ENCODE measurements at places on chromosomes 6 and 20. TPM values are rescaled to one million over a fixed set of nuclear protein-coding genes. Genes with fewer than 3 reads are reported as not detected.

Gene XKR7
- polyA plus RNA-seq = not detected

DNA sequence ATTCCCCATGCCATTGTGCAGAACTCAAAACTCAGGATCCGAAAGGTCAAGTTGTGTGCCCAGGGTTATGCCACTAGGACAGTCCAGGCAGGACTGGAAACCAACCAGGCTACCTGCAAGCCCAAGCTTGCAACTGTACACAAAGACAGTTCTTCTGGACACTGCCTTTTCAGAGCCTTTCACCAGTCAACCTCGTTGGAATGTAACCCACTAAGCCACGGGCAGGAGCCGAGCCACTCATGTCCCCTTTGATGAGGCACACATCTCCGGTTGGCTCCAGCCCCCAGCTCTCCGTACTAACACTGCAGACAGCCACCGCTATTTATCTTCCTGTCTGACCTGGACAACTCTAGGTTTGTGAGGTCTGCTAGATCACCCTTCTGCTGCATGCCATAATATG, 62.5 kb downstream of the BMP7 start:
- no peaks in the 10 kb centered on the region for H3K4me1 ChIP-seq
- H3K27ac ChIP-seq = no peak overlapping the region
- H3K4me3 ChIP-seq = no peak overlapping the region
- H3K27me3 ChIP-seq = no peaks in the 10 kb centered on the region
- no peaks in the 10 kb centered on the region for H3K36me3 ChIP-seq

- DNase-seq = no peak
- H3K4me3 ChIP-seq = no peak overlapping the region
- no peaks in the 10 kb centered on the region for H3K4me1 ChIP-seq
- H3K27me3 ChIP-seq = no peaks in the 10 kb centered on the region
- no peaks in the 10 kb centered on the region for H3K36me3 ChIP-seq
These were observed 159.0 kb downstream of the TRMT11 start for GRCh38 chr6:126145351-126145750.

DNA sequence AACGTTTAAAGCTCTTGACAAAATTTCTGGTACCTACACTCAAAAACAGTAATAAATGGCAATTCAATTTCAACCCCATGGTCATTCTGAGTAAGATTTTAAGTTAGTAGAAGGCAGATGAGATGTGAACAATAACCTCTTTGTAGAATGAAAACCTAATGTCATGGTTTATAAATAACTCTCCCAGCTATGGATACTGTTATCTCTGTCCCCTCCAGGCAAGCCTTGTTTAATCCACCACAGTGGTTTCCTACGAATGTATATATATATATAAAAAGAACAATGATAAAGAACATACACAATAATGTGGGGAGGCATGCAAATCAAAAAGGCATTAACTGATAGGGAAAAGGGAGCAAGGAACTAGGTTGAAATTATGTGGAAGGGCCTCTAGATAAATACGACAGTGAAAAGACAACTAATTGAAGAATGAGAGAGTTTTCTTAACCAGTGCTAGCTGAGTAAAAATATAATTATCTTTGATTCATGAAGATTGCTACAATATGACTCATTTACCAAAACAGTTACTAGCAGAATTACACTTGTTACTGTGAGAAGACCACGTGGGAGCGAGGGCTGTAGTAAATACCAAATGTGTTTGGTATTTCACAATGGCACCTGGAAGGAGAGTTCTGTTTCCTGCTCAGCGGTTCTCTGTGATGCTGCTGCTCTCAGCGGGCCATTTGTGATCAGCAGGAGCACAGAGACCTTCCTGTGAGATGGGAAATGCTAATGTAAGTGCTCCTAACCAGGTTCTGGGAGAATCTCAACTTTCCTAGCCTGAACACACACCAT, 173.7 kb downstream of the MBOAT1 start:
- DNase-seq = peak; percentile 17
- H3K27ac ChIP-seq = no peak overlapping the region
- H3K36me3 ChIP-seq = no peaks in the 10 kb centered on the region
- H3K27me3 ChIP-seq = no peaks in the 10 kb centered on the region
- no peaks in the 10 kb centered on the region for H3K4me1 ChIP-seq

GRCh38 chr6:154399097-154399496, 42.5 kb upstream of the IPCEF1 start:
- peak; percentile 76 for DNase-seq
- peaks cover 11% of the 10 kb centered on the region for H3K4me1 ChIP-seq
- no peak overlapping the region for H3K4me3 ChIP-seq
- no peaks in the 10 kb centered on the region for H3K27me3 ChIP-seq
- peaks cover 6% of the 10 kb centered on the region for H3K36me3 ChIP-seq
